ENCODE measurements at places on chromosomes 16 and 17.

DNA sequence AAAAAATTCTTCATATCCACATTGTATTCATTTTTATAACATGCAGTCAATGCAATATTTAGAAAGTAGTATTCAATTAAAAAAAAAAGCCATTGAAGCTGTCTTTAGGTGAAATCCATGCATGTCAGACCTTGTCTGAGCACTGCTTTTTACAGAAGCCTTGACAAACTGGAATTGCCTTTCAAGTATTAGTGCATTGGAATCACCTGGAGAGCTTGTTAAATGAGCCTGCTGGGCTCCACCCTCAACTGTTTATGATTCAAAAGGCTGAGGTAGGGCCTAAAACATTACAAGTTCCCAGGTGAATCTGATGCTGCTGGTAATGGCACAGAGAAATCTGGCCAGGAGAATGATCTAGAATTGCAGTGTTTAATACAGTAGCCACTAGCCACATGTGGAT, 85.8 kb downstream of the HIC1 start:
- DNase-seq = no peak

- no peak for DNase-seq
Measured at GRCh38 chr17:227946-228615, 46.6 kb upstream of the DOC2B start.

DNA sequence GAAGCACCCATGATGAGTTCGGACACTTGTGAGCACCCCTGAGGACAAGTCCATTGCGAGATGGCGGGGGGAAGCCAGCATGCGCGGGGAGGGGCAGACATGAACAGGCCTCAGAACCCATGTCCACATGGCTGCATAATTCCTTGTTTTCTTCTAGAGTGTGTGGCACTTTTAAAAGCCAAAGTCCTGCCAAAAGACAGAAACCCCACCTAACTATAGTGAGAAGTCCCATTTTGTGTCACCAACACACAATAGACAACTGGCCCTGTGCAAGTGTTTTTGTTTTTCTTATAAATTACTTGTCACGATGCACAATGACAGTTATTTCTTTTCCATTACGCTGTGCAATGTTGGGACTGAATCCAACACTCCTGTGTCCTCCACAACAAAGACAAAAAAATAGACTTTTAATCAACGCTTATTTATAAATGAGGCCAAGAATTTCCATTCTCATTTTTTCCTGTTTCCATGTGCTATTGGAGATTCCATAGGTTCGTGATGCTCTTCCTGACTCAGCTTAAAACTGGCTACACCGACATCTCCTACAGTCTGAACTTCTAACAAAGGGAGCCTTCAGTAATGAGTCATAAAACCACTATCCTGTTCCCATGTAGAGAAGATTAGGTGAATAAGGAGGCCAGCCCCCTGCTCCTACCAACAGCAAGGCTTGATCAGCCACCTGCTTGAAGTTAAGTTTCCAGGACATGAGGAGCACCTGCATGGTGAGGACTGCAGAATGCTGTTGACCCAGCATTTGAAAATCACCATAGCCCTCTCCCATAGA, 98.9 kb downstream of the ZNF423 start:
- DNase-seq = no peak

DNA sequence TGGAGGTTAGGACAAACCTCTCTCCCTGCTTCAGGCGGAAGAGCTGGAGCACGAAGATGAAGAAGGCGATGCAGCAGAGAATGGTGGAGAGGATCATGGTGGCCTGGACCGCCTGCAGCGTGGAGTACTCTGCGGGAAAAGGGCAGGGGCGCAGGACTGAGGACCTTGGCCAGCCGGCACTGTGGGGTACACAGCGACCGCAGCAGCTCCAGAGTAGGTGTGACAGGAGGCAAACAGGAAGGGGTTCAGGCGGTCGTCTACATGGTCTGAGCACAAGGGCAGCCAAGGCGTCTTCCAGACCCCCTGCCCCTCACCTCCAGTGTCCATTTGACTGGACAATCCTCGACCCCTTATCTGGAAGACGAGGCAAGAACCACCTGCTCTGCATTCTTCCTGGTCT, 42.5 kb downstream of the EMP2 start:
- no peak for DNase-seq

DNA sequence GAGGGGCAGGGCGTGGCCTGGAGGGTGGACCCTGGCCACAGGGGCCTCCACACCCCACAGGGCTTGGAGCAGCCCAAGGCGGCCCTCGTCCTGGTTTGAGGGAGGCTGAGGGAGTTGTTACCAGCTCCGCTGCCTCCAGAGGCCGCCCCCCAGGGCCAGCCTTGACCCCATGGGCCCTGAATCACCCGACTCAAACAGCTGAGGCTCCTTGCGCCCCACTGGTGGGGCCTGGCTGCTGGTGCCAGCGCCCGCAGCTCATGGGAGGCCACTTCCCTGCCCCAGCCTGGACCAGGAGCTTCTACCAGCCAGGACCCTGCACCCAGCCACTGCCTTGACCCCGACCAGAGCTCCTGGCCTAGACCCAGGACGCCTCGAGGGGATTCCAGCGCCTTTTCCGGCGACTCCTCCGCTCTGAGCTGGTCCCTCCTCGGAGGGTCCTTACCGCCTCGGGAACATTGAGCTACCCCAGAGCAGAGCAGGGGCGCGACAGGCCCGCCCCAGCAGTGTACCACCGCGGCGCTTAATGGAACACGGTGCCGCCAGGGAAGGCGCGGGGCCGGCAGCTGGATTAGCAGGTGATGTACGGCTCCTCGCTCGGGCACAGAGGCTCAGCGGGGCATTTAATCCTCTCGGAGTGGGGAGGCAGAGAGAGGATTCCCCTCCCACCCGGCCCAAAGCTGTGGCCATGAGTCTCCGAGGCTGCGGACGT, 37.2 kb downstream of the GSE1 start:
- no peak for DNase-seq

DNA sequence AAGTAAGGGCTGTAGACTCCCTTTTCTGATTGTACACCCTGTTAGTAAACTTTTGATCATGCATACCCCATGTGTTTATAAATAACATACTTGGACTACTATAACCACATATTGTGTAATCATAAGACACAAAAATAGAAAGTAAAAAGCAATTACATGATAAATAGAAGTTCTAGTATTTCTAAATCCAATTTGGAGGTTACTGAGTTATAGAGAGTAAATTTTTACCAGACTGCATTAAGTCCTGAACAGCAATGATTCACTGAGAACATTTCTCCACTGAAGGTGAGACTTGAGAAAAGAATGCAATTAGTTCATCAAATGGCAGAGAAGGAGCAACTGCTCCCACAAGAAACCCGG, 7.7 kb upstream of the TBKBP1 start:
- no peak for DNase-seq

DNA sequence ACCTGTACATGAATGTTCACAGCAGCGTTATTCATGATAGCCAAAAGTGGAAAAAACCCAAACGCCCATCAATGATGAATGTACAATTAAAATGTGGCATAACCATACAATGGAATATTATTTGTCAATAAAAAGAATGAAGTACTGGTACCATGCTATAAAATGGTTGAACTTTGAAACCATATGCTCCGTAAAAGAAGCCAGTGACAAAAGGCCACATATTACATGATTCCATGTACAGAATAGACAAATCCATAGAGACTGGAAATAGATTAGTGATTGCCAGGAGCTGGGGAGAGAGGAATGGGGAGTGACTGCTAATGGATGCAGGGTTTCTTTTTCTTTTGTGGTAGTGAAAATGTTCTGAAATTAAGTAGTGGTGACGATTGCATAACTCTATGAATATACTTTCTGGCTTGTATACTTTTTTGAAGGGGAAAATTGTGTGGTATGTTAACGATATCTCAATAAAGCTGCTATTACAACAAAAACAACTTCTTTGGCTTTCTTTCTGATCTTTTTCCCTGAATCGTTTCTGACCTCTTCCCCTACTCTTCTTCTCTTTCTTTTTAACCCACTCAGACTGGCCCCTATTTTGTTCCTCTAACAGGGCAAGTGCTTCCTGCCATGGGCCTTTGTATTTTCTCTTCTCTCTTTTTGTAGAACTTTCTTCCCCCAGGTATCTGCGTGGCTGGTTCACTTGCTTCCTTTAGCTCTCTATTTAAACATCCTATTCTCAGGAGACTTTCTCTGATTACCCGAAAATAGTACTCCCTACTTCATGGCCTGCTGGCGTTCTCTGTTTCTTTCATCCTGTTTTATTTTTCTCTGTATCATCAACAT, 67.9 kb downstream of the FTO start:
- DNase-seq = no peak

DNA sequence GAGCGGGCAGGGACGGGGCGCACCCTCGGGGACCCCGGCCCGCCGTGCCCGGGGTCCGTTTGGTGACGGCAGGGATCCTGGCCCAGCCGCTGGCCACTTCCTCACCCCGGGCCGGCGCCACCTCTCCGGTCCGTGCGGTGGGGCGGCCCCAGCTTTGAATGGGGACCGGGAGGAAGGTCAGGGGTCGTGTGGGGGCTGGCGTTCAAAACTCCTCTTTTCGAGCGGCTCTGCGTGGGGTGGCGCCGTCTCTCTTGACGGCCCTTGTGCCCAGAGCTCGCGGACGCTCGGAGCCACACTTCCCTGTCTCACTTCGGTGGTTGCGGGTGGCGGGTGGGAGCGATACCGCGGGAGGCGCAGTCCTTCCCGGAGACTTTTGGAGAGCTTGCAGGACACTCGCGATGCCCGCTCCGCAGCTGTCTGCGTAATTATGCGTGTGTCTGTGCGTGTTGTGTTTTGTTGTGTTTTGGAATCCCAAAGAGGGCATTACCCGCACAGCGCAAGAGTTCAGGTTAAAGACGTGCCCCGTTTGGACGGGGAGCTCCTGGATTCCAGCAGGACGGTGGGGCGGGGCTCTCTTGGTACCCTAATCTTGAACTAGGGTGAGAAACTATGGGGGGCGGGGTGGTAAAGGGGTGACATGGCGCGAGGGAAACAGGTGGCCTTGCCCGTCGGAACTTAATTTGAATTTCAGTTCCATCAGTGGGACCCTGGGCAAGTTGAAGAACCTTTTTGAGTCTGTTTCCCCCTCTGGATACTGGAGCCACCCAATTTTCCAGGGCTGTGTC, 637 bp downstream of the PLCG2 start:
- no peak for DNase-seq

GRCh38 chr16:17433577-17434451, 36.9 kb downstream of the XYLT1 start:
- DNase-seq = no peak

GRCh38 chr16:30443631-30444030, 2.0 kb downstream of the SEPHS2 start:
- no peak for DNase-seq

DNA sequence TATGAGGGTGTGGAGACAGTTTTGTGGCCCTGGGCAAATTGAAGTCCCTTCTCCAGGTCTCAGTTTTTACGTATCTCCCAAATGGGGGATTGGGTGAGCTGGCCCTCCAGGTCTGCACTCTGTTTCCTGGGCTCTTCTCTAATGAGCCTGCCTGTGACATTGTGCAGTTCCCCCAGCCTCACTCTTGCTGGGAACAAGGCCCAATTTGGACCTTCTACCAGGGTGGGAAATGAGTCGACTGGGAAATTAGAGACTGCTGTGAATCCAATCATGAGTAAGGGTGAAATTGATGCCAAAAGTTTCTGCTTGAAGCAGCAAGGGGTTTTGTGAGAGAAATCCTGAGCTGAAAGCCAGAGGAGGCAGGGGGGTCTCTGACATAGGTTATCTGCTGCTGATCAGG, 71.5 kb upstream of the KSR1 start:
- DNase-seq = no peak

DNA sequence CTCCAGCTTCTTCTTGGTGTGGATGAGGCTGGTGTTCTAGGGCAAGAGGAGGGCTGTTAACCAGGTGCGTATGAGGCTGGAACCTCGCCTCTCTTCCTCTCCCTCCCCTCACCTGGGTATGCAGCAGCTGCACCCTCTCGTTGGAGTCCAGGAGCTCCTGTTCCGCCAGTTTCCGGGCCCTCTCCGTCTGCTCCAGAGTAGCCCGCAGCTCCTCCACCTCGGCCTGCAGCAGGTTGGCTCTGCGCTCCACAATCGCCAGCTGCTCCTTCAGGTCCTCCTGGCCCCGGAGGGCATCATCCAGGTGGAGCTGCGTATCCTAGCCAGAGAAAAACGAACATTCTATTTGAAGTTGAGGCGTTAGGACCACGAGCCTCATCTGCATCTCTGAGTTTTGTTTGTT, 25.4 kb downstream of the MYH3 start:
- no peak for DNase-seq

Data from stimulated activated CD4-positive, alpha-beta T cell treated with anti-CD3 and anti-CD28 coated beads, Interleukin-4, amount 100 ng/mL, for 4 hours (primary cell).